Progenitor cell of endocrine pancreas (in vitro differentiated cells): ENCODE measurements at places on chromosomes 2 and 18.

- DNase-seq: peak; percentile 88
Measured at GRCh38 chr2:152335016-152335725, at the start of gene FMNL2. Gene FMNL2, plus strand, starts transcription at chr2:152335174.

GRCh38 chr2:88054782-88055370 lies 707 bp downstream of the KRCC1 start:
- no peak for DNase-seq

DNA sequence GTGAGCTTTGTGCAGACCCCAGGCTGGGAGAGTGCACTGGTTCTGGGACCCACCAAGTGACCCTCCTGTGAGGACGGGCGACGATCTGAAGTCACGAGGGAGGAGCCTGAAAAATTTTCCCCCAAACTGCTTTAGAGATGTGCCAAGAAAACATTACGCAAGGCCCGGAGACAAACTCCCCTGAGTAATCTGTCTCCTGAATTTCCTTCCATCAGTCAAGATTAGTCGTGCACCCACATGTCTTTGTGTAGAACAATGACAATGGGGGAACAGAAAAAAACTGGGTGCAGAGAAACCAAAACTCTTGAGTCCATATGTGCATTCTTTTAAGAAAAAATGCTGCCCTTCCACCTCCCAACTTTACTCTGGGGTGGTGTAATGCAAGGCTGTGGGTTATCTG lies 12.6 kb upstream of the NCK2 start:
- no peak for DNase-seq

GRCh38 chr18:79405781-79406575 lies 10.2 kb downstream of the NFATC1 start:
- no peak for DNase-seq

DNA sequence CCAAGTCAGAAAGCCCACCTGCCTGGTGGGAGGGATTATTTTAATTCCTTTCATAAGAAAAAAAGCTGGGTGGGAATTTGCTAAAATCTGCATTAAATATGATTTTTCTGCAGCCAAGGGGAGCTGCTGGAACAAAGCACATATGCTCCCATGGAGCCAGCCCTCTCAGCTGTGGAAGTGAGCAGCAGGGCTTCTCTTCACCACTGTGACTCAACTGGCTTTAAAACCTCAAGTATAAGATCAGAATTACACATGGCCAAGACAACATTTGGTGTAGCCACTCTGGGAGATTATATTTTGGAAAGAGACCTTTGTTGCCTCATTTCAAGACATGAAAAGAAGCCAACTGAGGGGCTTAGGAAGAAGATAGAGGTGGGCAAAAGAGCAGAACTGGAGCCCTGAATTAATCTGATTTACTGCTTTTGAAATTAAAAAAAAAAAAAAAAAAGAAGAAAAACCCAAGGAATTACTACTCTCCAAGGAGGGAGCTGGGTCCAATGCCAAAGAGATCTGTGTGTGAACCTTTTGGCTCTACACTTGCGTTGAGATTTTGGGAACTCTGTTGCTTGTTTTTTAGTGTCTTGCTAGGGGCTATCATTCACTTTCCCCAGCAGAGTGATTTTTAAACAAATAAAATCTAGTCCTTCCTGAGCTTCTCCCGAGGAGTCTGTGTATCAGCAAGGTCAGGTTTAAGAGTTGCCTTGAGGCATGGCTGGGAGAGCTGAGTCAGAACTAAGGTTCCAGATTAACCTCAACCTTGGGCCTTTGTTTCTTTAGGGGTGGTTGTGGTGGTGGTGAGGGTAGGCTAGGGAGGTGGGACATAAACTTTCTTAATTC lies 6.0 kb downstream of the LHCGR start:
- DNase-seq: no peak
